ENCODE measurements at places on chromosomes 5 and 9.

DNA sequence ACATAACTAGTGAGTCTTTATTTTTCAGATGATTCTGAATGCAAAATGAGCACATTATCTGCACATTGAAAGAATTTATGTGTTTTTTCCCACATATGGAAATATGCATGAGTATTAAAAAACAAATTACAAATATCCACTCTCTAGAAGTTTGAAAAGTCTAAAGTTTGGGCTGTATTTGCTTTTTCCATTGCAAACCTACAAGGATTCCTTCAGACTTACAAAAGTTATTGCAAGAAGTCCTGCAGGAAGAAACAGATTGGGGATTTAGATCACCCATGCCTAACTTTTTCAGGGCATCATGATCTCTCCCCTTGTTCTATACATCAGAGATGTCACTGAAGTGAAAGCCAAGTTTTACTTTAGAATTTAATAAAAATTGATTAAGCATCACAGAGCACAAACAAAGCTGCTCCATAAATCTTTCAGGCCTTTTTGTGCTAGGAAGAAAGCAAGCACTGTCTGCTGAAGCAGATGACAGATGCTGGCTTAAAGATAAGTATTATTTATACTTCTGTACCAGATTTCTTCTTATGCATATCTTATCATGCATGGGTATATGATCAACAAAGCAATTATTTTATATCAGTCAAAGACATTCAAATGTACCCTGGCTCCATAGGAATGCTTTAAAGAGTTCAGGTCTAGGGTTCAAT lies 71.7 kb downstream of the NFIB start:
- no peak for DNase-seq

DNA sequence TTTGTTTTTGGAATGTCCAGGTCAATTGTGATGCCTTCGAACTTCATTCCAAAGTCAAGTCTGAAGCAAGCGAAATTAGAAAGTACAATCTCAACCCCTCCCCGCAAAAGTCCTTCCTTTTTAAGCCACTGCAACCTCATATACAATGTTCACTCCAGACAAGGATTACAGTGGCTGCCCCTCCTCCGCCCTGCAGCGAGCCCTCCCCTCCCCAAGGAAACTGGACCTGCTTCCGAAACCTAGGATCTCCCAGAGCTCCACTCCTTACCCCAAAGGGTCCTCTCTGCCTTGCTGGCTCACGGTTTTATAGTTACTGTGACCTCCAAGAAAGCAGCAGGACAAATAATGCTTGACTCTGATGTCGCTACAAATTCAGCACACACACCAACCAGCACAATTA lies 10.4 kb downstream of the LRRC14B start:
- DNase-seq = no peak

GRCh38 chr9:121328476-121328875 lies 41.6 kb downstream of the STOM start:
- no peak for DNase-seq

GRCh38 chr9:15965246-15965745 lies 412.5 kb downstream of the CCDC171 start:
- DNase-seq = no peak

DNA sequence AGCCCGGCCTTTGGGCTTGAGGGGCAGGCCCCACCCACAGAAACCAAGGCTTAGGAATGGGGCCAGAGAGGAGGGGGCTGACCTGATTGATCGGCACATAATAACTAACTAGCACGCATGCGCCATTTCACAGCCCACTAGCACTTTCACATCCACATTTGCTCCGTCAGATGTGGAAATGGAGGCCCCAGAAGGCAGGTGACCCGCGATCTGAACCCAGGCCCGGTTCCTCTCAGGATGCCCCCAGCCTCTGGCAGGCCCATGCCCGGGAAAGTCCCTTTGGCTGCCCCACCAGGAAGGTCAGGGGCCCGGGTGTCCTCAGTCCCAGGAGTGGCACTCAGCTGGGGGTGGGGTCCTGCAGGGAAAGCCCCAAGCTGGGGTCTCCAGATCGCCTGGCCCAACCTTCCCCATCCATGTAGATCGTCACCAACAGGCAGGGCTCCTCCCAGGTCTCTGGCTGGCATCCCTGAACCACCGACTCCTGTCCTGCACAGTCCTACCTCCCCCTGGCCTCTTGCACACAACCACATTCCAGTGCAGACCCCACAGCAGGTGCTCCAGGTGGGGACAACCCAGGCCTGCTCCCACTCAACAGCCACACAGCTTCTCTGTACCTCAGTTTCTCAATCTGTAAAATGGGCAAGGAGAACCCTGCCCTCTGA lies 46.7 kb downstream of the VAV2 start:
- DNase-seq = no peak

GRCh38 chr5:181024245-181025064 lies 15.6 kb upstream of the BTNL9 start:
- DNase-seq = no peak

DNA sequence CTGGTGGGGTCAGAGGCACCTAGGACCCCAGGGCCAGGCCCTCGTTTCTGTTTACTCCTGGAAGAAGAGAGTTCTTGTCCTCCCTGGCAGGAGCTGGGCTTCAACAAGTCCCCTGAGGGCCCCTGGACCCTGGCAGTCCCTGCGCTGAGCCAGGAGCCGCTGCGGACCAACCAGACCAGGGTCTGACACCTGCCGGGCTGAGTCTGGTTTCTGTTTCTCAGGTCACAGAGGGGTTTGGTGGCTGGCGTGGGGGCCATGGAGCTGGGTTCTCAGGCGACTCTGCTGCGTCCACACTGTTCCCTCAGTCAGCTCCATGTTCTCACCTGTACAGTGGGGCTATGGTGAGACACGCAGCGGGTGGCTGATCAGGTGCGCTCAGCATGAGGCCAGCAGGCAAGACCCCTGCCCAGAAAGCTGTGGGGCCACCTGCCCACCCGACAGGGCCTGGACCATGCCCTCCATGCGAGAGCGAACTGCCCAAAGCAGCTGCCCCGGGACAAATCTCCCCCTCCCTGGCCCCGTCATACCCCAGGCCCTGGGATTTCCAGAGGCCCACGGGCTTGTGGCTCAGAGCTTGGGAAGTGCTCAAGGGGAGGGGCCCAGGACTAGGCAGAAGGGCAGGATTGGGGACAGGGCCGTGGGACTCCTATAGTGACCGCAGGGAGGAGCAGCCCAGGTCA lies 17.9 kb upstream of the NOTCH1 start:
- no peak for DNase-seq

DNA sequence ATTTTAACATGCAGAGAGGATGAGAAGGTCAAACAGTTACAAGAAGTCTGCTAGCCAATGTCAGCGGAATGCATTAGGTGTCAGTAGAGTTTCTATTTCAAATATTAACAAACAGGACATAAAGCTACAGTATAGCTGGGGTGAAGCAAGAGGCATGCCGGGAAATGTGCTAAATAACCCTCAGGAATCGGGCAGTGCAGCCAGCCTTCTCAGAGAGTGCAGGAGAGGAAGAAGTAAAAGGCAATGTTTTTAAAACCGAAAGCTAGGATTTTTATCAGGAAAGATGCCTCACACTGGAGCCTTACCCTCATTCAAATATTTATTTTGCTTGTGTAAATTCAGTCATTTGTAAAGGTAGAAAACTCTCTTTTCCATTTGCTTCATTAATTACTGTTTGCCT lies 59.1 kb upstream of the SH3GL2 start:
- DNase-seq = no peak

DNA sequence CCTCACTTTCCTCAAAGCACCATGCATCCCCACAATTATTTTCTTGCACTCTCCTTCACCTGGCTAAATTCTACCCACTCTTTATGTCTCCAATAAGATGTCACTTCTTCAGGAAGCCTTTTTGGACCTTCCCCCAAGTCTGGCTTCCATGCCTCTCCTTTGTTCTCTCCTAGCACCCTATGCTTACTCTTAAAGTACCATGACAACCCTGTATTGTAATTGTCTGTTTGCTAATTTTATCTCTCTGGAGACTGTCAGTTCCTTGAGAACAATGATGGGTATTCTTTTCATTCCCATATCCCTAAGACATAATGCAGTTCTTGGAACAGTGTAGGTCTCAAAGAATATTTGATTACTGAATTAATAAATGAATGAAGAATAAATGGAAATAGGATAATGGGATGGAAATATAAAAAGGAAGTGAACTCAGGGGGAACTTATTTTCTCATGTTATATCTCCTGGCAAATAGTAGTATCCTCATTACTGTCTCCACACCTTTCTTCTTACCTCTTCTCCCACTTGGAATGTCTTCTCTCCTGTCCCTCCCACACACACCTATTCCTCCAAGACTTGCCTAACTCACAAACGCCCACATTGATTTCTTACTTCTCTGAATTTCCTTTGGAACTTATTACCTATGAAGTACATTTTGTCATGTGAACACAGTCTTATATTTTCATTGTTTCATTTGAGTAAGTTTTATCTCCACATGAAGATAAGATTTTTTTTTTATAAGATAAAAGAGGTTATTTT lies 499.1 kb downstream of the NFIB start:
- no peak for DNase-seq

DNA sequence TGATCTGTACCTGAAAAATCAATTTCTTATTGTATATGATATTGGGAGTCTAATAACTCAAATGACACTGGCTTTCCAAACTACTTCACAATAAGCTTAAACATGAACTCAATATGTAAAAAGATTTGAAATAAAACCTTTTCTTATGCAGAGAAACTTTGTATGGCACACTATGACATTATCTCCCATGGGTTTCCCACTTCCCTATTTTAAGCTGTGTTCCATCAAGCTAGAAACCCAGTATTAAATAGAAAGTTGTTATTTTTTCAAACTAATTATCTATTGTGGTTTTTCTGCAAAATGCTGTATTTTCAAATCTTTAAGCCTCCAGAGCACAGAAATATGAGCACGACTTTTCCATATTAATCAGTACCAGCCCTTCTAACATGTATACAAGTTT lies 174.7 kb downstream of the NFIB start:
- no peak for DNase-seq

- DNase-seq = no peak
Observed at GRCh38 chr9:137245450-137246421, 4.6 kb downstream of the TUBB4B start.

Data from prostate gland (tissue), 2 donors.